SK-N-SH (cell line): ENCODE measurements at places on chromosomes 6 and 20.

GRCh38 chr6:145350928-145351327, 384.4 kb downstream of the EPM2A start:
- no peaks in the 10 kb centered on the region for H3K27me3 ChIP-seq
- no peaks in the 10 kb centered on the region for H3K36me3 ChIP-seq
- no peak overlapping the region for H3K4me3 ChIP-seq
- no peak for DNase-seq

DNA sequence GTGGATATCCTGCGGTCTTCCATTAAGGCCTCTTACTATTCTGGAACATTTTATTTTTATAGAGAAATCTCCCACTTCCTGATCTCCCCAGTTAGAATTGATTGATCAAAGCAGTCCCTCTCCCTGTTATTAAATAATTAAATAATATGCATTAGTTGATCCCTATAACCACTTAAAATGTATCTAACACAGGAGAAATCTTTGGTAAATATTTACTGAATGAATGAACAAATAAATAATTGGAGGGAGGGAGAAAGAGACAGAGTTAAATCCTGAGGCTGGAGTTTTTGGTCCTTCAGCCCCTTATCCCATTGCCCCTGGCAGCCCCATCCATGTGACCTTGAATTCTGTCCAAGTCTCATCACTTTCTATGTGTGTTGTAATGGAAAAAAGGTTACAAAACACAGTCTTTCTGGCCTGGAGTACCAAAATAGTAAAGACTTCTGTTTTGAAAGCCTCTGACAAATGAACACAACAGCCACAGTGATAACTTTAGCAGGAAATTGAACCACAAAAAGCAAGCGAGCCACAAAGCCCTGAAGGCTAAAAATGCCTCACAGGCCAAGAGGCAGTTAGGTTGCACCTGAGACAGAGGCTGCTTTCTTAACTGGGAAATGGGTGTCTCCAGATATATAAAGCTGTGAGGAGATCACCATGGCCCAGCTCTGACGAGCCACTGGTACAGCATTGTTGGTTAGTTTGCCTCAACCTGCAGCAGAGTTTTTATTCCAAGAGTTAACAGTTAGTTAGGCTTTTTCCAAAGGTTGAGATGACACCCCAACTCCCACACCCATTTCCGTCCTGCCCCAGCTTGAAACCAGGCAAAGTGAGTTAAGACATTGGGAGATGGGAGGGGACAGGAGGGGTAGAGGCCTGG, 11.3 kb downstream of the NT5E start:
- peak overlapping the region; percentile 88 for H3K27ac ChIP-seq
- H3K36me3 ChIP-seq = peaks cover 13% of the 10 kb centered on the region
- no peak for DNase-seq
- H3K4me3 ChIP-seq = no peak overlapping the region

GRCh38 chr6:9205645-9206044, 770.3 kb upstream of the SLC35B3 start:
- DNase-seq = no peak
- H3K36me3 ChIP-seq = no peaks in the 10 kb centered on the region
- no peaks in the 10 kb centered on the region for H3K27me3 ChIP-seq
- H3K4me1 ChIP-seq = no peaks in the 10 kb centered on the region

DNA sequence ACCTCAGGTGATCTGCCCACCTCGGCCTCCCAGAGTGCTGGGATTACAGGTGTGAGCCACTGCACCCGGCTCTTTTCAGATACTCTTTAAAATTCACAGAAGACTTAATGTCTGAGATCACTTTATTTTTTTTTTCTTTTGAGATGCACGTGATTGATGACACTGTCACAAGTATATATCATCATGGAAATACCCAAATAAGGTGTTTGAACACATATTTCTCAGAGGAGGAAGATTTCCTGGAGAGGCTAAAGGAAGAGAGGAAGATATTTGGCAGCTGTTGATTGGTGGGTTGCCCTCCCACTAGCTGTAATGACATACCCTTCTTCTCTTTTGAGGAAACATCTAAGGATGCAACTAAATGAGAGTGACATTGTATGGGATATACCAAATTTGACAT, 225.9 kb upstream of the CITED2 start:
- H3K27ac ChIP-seq = no peak overlapping the region
- H3K4me3 ChIP-seq = no peak overlapping the region
- H3K4me1 ChIP-seq = no peaks in the 10 kb centered on the region; the same call in 1 of the 2 replicates
- no peaks in the 10 kb centered on the region for H3K27me3 ChIP-seq

DNA sequence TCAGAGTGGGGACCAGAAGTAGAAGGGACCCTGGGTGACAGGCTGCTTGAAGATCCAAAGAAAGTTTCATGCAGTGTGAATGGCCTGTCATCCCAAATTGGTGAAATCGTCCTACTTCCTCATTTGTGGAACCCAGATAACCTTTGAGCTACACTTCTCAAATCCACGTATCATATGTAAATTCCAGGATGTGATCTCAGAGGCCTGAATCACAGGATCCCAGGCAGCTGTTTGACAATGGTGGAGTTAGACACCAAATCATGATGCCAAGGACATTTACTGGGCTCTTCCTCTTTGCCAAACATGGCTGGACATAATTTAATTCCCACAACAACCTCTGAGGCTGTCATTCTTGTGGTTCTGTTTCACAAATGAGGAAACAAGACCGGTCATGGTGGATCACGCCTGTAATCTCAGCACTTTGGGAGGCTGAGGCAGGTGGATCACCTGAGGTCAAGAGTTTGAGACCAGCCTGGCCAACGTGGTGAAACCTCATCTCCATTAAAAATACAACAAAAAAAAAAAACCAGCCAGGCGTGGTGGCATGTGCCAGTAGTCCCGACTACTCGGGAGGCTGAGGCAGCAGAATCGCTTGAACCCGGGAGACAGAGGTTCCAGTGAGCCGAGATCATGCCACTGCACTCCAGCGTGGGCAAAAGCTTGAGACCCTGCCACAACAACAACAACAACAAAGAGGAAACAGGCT, 39.9 kb upstream of the TTPAL start:
- no peaks in the 10 kb centered on the region for H3K36me3 ChIP-seq
- no peak for DNase-seq
- no peak overlapping the region for H3K4me3 ChIP-seq
- H3K4me1 ChIP-seq = no peaks in the 10 kb centered on the region
- no peak overlapping the region for H3K27ac ChIP-seq
- H3K27me3 ChIP-seq = no peaks in the 10 kb centered on the region; the same call in 1 of the 2 replicates

GRCh38 chr6:27593200-27593818, 120.4 kb upstream of the ZNF184 start:
- DNase-seq = no peak
- no peak overlapping the region for H3K27ac ChIP-seq
- peaks cover 52% of the 10 kb centered on the region for H3K27me3 ChIP-seq
- no peaks in the 10 kb centered on the region for H3K4me1 ChIP-seq
- peak overlapping the region; percentile 40; the same call in 1 of the 2 replicates for H3K4me3 ChIP-seq
- H3K36me3 ChIP-seq = no peaks in the 10 kb centered on the region
